CD4-positive, alpha-beta T cell treated with Interleukin-2 at 100 ng/mL for 4 hours (primary cell): ENCODE measurements at places on chromosomes 3 and 15.

GRCh38 chr3:172591876-172592771 lies 68.9 kb upstream of the TNFSF10 start:
- DNase-seq: peak; percentile 81

GRCh38 chr15:101501703-101502373 lies 12.3 kb upstream of the PCSK6 start:
- peak; percentile 30 for DNase-seq

DNA sequence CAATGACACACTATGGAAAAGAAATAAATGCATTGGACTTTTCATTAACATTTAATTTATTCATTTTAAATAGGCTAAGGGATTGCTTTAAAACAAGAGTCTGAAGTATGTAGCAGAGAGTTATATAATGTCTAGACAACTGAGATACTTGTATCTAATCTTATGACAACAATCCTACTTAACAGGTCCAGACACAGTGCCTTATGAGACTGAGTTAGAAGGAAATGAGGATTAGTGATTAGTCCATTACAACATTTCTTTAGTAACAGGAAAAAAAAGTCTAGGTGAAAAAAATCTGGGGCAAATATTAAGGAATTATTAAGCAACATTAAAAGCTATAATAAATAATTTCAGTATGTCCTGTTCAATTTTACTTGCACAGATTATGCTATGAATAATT lies 140.6 kb downstream of the MEIS2 start:
- no peak for DNase-seq

- no peak for DNase-seq
Measured at GRCh38 chr3:41874022-41874421, 87.9 kb downstream of the ULK4 start.

DNA sequence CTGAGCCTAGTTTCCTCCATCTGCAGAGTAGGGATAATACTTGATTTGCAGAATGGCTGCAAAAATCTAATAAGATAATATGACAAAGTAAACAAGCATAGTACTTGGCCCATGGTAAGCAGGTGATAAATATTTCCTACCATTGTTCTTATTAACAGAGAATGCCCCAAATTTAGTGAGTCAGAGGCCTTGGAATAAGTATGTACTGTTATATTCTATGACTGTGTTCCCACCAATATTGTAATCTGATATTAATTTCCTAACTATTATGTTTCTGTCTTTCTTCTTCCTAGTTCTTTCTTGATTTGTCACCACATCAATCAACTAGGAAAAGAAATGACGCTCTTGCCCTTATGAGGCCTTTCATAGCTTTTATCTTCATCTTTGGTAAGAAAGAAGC lies 178.4 kb upstream of the SLC2A2 start:
- no peak for DNase-seq

DNA sequence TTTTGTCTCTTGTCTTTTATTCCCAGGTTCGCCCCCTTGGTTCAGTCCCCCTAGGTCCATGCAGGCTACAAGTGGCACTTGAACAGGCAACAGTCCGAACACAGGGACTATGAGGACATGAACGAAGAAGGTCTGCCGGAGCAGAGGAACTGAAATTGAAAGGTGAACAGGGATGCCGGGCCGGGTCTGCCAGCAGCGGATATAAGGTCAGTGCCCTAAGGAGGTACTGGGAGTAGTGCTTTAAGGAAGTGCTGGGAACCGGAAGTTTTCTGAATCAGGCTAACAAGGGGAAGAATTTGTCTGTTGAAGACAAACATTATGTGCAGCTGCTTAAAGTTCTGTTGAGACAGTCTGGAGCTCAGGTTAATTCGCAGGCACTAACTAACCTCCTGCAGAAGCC lies 46.8 kb downstream of the LSM3 start:
- DNase-seq: no peak

DNA sequence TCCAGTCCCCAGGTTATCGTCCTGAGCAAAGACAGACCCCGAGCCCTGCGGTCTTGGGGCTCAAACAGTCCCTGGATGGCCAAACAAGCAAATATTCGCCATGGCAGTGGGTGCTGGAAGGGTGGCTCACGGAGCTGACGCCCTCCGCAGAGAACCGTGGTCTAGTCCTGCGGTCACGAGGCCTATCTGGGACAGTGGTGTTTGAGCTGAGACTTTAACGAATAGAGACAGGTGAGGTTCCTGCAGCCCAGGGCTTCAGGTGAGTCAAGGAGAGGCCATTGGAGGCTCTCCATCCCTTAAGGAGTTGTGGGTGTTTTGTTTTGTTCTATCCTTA lies 399 bp upstream of the SUCLG2 start:
- no peak for DNase-seq

DNA sequence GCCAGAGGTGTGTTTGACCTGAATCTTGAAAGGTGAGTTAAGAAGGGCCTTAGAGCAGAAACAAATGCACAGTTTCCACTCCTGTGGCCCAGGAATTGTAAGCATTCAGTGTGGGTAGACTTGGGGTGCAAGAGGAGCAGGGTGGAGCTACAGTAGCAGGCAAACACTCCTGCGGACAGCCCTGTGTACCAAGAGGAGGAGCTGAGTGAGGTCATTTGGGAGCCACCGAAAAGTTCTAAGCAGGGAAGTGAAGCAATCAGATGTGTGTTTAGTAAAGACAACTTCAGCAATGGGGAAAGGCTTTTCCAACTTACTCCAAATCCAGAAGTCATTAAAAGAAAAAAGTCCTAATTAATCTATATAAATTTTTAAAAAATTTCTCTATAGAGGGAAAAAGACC lies 99.3 kb downstream of the ARHGEF26 start:
- no peak for DNase-seq

- no peak for DNase-seq
Measured at GRCh38 chr3:178310949-178311348, 225.3 kb upstream of the KCNMB2 start.

- DNase-seq: no peak
Measured at GRCh38 chr3:127392156-127392490, 104.3 kb upstream of the PRR20G start.

- no peak for DNase-seq
Measured at GRCh38 chr3:112086875-112087524, 811 bp downstream of the C3orf52 start.

DNA sequence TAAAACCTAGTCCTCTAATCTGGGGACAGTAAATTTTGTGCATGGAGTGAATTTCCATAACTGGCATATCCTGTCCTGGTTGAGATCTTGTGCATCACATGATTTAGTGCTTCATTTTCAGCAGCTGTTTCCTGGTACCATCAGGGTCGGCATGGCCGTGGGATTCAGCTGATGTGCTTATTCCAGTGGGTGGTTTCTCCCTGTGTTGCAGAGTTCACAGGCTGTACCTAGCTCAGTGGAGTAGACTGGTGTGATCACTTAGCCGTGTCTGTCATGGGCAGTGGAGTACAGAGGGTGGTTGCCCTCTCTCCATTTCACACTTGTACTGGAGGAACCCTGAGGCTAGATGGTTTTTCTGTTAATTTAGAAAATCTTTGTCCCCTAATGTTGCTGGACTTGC lies 228.5 kb downstream of the PTPRG start:
- no peak for DNase-seq
